Psoas muscle (tissue), 8 donors: ENCODE measurements at places on chromosomes 3 and 15. TPM values are rescaled to one million over a fixed set of nuclear protein-coding genes. Genes with fewer than 3 reads are reported as not detected.

Gene GOLGA8O
- 0.05 TPM for polyA plus RNA-seq

Gene PLSCR2
- polyA plus RNA-seq = not detected

Gene HTR3E
- polyA plus RNA-seq = not detected

Gene CKMT1B
- polyA plus RNA-seq = 0.14 TPM

Gene ONECUT1
- polyA plus RNA-seq = not detected

Gene NTRK3
- 0.61 TPM for polyA plus RNA-seq

Gene MYL3
- 3,091 TPM for polyA plus RNA-seq

Gene TRIP4
- polyA plus RNA-seq = 8.3 TPM

Gene EIF4E3
- polyA plus RNA-seq = 10.3 TPM

Gene TRMT10C
- polyA plus RNA-seq = 64.0 TPM

Gene SCG5
- polyA plus RNA-seq = 0.52 TPM

Gene ALG1L2
- not detected for polyA plus RNA-seq

Gene NOX5
- not detected for polyA plus RNA-seq

Gene ANKUB1
- polyA plus RNA-seq = not detected

Gene P2RY12
- polyA plus RNA-seq = not detected

Gene CADPS
- 0.01 TPM for polyA plus RNA-seq

Gene CHRNA5
- 1.4 TPM for polyA plus RNA-seq

Gene PHLDB2
- 8.5 TPM for polyA plus RNA-seq

Gene CCDC13
- 1.2 TPM for polyA plus RNA-seq

Gene LMAN1L
- polyA plus RNA-seq = not detected

Gene CCDC14
- polyA plus RNA-seq = 5.6 TPM

Gene APEH
- polyA plus RNA-seq = 89.1 TPM

Gene CCDC39
- polyA plus RNA-seq = not detected

Gene RAB6B
- 1.3 TPM for polyA plus RNA-seq

Gene LRRC2
- polyA plus RNA-seq = 57.9 TPM

Gene AQP9
- polyA plus RNA-seq = 0.12 TPM

Gene NEIL1
- 7.4 TPM for polyA plus RNA-seq

Gene KNG1
- polyA plus RNA-seq = not detected

Gene SH2D7
- not detected for polyA plus RNA-seq

Gene CHST2
- polyA plus RNA-seq = 0.64 TPM

Gene TM2D3
- 30.4 TPM for polyA plus RNA-seq

Gene KLHL24
- 25.7 TPM for polyA plus RNA-seq

Gene NSUN3
- polyA plus RNA-seq = 4.1 TPM

Gene ECE2
- polyA plus RNA-seq = not detected

Gene ST3GAL6
- 14.9 TPM for polyA plus RNA-seq

Gene ZPLD1
- polyA plus RNA-seq = 0.01 TPM

Gene SI
- polyA plus RNA-seq = not detected

Gene GP9
- polyA plus RNA-seq = 0.04 TPM

Gene TLR9
- 0.08 TPM for polyA plus RNA-seq

Gene GASK1A
- 0.49 TPM for polyA plus RNA-seq

Gene LSMEM2
- polyA plus RNA-seq = 0.66 TPM

Gene LACTB
- polyA plus RNA-seq = 29.7 TPM

Gene PLA2G4F
- polyA plus RNA-seq = 0.20 TPM

Gene CATSPER2
- polyA plus RNA-seq = 3.2 TPM

Gene A4GNT
- polyA plus RNA-seq = not detected

Gene ALPK3
- polyA plus RNA-seq = 357 TPM

Gene PTPRG
- 4.5 TPM for polyA plus RNA-seq

Gene C3orf85
- polyA plus RNA-seq = 0.39 TPM

Gene NR1I2
- 0.03 TPM for polyA plus RNA-seq
